ENCODE measurements at places on chromosomes 5 and 9. TPM values are rescaled to one million over a fixed set of nuclear protein-coding genes. Genes with fewer than 3 reads are reported as not detected.

Gene CCDC192
- total RNA-seq = not detected

Gene PCDHGB5
- total RNA-seq = 8.5 TPM

Gene ADAMTSL2
- total RNA-seq = not detected

Gene TXNDC8
- not detected for total RNA-seq

Gene NKD2
- 0.81 TPM for total RNA-seq

Gene IL6ST
- total RNA-seq = 1,116 TPM

Data from fibroblast of the aortic adventitia (primary cell).